ENCODE measurements at places on chromosomes 3 and 15. TPM values are rescaled to one million over a fixed set of nuclear protein-coding genes. Genes with fewer than 3 reads are reported as not detected.

Gene EID1
- 58.8 TPM for total RNA-seq

- DNase-seq = no peak
Observed at GRCh38 chr3:153757839-153758238, 363.4 kb upstream of the ARHGEF26 start.

- no peak for DNase-seq
Observed at GRCh38 chr15:97076011-97076410, 745.5 kb downstream of the NR2F2 start.

Gene MASP1
- not detected for total RNA-seq

DNA sequence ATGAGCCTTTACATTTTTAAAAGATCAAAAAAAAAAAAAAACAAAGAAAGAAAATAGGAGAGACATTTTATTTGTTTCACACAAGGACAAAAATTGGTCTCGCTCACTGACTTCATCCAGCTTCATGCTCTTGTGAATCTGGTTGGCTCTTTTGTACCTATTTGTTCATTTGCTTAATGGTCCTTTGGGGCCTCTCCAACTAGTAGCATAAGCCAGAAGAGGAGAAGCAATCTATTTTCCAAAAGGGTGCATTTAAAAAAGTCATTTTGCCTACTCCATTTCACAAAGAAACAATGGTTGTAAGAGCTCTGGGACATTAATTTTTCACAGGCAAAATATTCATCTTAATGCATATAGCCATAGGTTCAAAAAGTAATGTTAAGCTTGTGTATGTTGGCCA, 168.3 kb upstream of the ADAMTS9 start:
- DNase-seq = no peak

- DNase-seq = no peak
Observed at GRCh38 chr3:146594843-146595482, 10.2 kb downstream of the PLSCR5 start.

DNA sequence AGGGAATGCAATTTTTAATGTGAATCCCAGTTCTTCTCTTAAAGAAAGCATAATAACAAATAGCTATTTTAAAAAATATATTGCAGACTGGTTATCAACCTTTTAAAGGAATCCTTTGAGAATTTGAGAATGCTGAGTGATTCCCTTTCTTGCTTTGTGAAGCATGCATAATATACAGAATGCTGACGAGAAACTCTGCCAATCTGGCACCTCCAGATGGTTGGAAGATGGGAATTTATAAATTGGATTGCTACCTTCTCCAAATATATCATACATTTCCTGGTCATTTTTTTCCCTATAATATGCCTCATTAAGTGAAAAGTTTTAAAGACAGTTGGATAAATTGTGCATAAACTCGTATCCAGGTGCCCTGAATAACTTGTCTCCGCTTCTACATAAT, 333.9 kb upstream of the ARPP21 start:
- no peak for DNase-seq

Gene ACTC1
- not detected for total RNA-seq

Gene CEMIP
- total RNA-seq = not detected

Gene ALDH1L1
- not detected for total RNA-seq

DNA sequence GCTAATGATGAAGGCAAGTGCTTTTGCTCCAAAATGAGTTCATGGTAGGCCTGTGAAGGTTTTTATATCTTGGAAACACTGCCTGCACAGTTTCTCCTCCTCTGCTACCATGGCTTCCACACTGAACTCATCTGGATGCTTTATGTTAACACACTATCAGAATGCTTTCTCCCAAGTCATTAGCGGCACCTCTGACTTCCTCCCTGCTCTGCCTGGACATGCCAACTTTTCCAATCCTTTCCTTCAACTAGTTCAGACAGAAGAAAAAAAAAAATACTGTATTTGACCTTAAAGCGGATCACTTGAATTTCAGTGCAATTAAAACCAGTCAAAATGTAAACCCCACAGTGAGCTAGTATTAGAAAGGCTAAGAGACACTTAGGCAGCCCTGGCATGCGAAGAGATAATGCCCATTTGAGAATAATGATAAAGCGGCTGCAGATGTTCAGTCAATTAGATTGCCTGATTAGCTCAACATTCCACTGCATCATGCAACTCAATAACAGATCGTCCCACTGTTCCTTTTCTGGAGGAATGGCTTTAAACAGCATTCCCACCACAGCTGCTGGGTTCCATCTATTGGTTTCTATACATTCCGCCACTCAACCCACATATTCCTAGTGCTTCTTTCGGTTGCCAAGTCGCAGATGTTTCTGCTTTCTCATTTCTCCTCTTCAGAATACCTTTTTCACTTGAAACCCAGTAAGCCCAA, 51.7 kb downstream of the CNTN3 start:
- DNase-seq = no peak

- no peak for DNase-seq
Observed at GRCh38 chr3:170180079-170180907, 1.2 kb downstream of the PHC3 start.

- no peak for DNase-seq
Observed at GRCh38 chr15:51403072-51403878, 61.8 kb downstream of the GLDN start.

DNA sequence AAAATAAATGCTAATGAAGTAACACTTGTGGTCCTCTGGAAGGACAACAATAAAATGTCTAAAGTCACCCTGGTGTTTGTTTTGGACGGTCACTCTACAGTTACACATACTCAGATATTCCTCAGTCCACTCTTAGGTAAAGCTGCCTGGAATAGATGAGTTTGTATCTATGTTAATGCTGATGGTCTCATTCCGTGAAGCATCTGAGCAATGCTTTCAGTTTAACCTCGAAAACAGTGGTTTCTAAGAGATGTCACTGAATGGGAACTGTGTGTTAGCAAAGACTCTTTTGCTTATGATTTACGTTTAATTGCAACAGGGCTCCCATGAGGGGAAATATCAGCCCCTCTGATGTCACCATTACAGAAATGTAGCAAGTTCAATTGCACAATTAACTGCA, 49.1 kb downstream of the FBN1 start:
- no peak for DNase-seq

DNA sequence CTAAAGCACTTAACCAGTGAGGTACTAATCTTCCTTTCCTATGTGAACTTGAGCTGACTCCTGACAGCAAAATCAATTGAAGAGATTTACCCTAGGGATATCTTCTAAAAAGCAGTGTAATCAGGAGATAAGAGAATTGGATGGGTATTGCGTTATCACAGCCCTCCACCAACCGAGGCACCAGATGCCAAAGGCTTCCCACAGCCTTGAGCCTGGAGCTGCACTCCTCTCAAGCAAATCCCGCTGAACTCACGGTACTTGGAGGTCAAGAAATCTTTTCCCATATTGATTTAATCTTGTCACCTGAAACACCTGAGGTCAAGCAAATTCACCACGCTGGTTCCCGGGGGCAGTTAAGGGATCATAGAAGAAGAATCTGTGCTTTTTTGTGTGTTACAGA, 346.8 kb downstream of the TBL1XR1 start:
- no peak for DNase-seq

- no peak for DNase-seq
Observed at GRCh38 chr15:80679167-80679803, 15.8 kb upstream of the ABHD17C start.

GRCh38 chr3:45088543-45089358, 57.4 kb downstream of the CDCP1 start:
- DNase-seq = no peak

- DNase-seq = no peak
Observed at GRCh38 chr3:120161902-120162301, 67.7 kb upstream of the GSK3B start.

DNA sequence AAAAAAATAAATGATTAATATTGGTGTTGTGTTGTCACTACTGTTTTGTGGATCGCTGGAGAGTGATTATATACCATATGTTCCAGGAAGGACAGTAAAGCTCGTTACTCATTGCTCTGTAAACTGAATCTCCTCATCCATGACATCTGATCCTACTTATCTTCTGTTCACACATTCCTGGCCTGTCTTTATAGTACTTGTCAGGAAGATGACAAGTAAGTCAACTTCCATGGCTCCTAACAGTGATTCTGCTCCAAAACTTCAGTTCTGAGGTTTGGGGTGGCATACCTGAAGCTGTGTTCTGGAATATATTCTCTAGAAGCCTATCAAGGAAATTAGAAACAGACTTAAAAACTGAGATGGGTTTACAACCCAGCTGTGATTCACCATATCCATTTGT, 288.9 kb downstream of the ZBBX start:
- no peak for DNase-seq

GRCh38 chr3:115713284-115713683, 90.0 kb downstream of the GAP43 start:
- no peak for DNase-seq

Gene TMEM115
- 17.7 TPM for total RNA-seq

GRCh38 chr3:25229586-25229985, 198.5 kb upstream of the RARB start:
- no peak for DNase-seq

DNA sequence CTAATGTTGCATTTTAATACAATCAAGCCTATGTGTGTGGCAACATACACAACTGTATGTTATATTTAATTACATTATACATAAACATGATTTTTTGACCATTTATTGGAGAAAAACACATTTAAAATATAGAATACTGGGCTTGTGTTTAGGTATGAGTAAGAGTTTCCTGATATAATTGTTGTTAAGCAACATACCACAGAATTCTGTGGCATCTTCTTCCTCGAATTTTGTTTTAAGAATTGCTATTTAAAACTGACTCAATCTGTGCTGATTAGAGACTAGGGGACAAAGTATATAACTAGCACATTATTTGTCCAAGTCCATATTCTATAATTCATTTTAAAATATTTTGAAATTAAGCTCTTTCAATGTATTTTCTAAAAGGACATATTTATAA, 376.8 kb upstream of the THBS1 start:
- DNase-seq = no peak

GRCh38 chr3:37255990-37256308, 81.6 kb upstream of the LRRFIP2 start:
- DNase-seq = no peak

Gene ECE2
- not detected for total RNA-seq

Gene ZNF80
- total RNA-seq = 0.65 TPM

- no peak for DNase-seq
Observed at GRCh38 chr3:124916837-124917409, 17.6 kb downstream of the MUC13 start.

DNA sequence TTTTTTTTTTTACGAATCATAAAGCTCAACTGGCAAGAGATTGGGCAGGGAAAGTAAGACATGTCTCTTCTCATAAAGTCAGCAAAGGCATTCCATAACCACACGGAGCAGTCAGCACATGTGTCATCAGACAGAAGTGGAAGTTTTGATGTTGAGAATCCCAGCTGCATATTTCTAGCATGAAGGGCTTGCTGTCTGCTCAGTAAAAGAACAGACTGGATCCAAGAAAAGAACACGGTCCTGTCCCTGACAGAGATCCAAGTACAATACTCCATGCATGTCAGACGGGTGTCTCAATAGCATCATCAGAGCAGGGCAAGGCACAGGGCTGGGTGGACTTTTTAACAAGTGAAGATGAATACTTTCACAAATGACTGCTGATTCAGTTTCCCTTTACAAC, 38.2 kb downstream of the ABI3BP start:
- no peak for DNase-seq

Gene DAPK2
- total RNA-seq = 5.7 TPM

Gene KLF13
- 175 TPM for total RNA-seq

- DNase-seq = no peak
Observed at GRCh38 chr3:32285891-32286290, 47.4 kb downstream of the CMTM8 start.

DNA sequence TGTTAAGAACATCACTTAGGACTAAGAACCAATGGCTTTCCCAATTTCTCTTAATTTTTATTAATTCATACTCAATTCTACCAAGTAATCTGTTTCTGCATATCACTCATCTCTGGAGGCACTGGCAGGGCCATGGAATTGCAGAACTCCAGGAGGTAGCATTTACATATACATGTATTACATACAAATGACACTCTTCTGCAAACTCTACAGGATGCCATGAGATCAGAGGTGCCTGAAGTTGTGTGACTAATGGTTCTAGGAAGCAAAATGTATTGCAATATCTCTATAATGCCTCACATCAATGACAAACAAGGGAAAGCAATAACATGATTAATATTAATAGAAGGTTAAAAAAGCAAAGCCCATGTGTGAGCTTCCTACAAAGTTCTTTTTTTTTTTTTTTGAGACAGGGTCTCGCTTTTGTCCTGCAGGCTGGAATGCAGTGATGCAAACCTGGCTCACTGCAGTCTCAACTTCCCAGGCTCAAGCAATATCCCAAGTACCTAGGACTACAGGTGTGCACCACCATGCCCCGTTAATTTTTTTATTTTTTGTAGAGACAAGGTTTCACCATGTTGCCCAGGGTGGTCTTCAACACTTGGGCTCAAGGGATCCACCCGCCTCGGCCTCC, 33.0 kb downstream of the DENND6A start:
- no peak for DNase-seq

Gene THRB
- total RNA-seq = not detected

DNA sequence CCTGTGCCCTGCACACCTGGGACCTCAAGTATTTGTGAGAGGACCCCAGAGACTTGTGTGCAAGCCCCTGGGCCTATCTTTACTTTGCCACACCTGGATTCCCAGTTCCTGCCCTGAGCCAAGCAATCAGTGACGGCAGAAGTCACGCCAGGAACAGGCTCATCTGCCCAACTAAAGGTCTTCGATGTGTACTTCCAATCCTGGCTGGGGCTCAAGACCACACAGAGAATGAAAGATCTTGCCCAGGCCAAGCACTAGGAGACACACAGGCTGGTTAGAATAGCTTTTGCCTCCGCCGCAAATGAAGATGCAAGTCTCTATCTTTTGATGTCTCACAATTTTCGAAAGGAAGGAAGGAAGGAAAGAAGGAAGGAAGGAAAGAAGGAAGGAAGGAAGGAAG, 228.8 kb downstream of the OCA2 start:
- DNase-seq = no peak

GRCh38 chr3:188197388-188197847, 43.5 kb downstream of the LPP start:
- no peak for DNase-seq

- DNase-seq = no peak
Observed at GRCh38 chr15:29276366-29276765, 6.7 kb upstream of the NSMCE3 start.

Gene LDHAL6B
- total RNA-seq = not detected

Gene DUOXA1
- not detected for total RNA-seq

Gene GNB4
- 10.2 TPM for total RNA-seq

DNA sequence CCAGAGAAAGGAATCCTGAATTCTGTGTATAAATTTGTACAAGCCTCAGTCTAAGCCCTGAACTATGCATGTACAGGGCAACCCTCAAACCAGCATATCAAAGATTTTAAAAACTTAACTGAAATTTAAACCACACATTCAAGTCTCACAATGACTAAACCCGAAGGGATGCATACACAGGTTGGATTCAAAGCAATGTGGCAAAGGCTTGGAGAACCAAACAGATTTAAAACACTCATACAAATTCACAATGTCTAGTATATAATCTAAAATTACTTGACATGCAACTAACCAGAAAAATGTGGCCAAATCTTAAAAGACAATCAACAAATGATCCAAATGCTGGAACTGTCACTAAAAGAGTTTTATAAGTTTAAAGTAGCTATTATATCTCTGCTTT, 36.4 kb downstream of the CEP152 start:
- no peak for DNase-seq
